DMS153 (cell line): ENCODE measurements at places on chromosomes 11 and 22.

GRCh38 chr11:64877390-64878222, 815 bp downstream of the EHD1 start:
- DNase-seq, result no peak

DNA sequence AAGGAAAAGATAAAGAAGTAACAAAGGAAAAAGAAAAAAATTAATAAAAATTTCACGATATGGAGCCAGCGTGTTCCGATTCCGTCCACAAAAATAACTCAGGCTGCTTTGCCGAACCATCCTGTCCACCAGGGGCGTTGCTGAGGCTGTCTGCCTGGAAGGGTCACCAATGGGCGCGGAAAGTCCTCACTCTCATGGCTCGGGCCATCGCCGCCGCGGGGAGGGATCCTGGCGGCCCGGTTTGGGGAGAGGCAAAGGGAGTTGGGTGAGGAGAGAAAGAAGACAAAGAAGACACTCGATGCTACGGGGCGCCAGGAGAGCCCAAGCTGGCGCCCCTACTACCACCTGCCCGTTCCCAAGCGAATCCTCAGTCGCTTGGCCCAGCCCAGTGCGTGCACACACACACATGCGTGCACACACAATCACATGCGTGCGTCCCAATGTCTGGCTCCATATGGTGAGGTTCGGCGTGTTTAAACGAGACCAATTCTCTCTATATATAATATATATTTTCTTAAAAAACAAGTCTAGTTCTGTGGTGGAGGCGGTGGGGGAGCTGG, 5.6 kb upstream of the PYGM start:
- DNase-seq, result no peak

GRCh38 chr11:28792856-28793255, 684.7 kb downstream of the METTL15 start:
- no peak for DNase-seq

DNA sequence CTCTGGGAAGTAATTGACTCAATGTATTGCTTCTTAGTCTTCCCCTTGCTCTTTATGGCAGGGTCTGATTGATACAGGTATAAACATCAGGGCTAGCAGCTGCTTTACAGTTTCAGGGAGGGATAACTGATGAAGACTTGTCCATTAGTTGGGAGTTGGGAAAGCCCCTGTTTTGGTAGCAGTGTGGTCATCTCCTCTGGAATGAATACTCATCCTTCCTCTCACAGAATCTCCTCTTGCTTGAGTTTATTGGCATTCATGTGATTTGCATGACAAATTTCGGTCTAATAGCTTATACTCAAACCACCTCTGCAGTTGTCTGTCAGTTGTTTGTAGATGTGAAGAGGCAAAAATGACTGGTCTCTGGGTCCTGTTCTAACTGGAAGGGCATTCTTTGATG, 79.7 kb downstream of the FAT3 start:
- DNase-seq, result no peak

- no peak for DNase-seq
Observed at GRCh38 chr11:34006876-34007275, 44.7 kb upstream of the CAPRIN1 start.
